Cortex of kidney (tissue), 1 donor: ENCODE measurements at places on chromosomes 4 and X.

- DNase-seq, result no peak
Observed at GRCh38 chrX:75623535-75623934, 100.7 kb upstream of the ZDHHC15 start.

- DNase-seq, result no peak
Observed at GRCh38 chr4:79253168-79253567, 72.7 kb downstream of the NAA11 start.

- no peak for DNase-seq
Observed at GRCh38 chrX:124010566-124010965, 49.1 kb downstream of the STAG2 start.

- no peak for DNase-seq
Observed at GRCh38 chrX:40176351-40177116, 78.8 kb upstream of the BCOR start.

GRCh38 chrX:113330416-113330815, 489.8 kb upstream of the AMOT start:
- DNase-seq, result no peak

DNA sequence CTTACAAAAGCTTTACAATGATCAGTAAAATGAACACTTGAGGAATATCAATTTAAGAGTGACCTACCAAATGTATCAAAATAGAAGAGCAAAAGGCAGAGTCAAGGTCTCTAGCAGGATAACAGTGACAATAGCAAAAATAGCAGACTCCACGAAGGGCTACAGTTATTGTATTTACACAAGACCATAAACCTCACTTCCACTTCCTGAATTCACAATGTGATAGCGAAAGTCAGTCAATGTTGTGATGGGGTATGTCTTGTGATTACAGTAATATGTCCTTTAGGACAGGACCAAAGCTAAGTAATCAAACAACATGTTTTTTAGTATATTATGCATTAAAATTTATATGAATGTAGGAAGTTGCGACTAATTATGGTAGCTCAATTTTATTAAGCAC, 139.6 kb downstream of the IQCM start:
- no peak for DNase-seq

GRCh38 chr4:39616651-39617050, 22.0 kb downstream of the SMIM14 start:
- no peak for DNase-seq

- no peak for DNase-seq
Observed at GRCh38 chrX:18649498-18649951, 22.4 kb downstream of the RS1 start.

DNA sequence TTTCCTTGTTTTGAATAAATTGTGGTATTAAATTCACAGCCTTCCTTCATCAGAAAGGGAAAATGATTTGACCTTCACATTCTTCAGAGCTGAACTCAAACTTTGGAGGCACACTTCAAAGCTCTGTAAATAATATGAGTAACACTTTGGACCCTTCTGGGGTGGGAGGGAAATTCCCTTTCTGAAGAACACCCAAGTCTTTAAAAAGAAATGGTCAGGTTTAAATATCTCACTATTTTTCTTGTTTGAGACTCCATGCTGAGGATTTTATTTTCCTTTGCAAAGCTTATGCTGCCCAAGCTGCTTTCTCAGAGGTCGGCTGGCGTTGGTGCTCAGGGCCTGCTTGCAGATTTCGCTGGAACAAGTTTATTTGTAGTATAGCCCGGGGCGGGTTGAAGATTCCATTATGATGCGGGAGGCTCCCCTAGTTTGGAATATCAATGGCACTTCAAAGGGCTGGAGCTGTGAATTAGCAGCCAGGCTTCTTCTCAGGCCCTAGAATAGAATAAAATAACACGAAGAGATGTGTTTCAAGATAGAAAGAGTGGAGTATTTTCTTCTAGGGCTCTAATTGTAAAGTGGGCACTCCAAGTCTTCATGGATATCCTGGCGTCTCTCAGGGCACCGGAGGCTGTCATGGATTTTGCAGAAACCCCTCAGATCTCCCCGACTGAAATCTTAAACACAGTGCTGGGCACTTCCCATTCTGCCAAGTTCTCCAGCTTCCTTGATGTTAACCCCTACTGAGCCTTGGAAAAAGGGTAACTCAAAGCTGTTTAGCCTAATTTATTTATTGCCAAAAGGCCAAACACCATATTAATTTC, 315.6 kb downstream of the GPAT3 start:
- no peak for DNase-seq

GRCh38 chr4:21801661-21802385, 146.7 kb downstream of the KCNIP4 start:
- DNase-seq, result no peak

- DNase-seq, result no peak
Observed at GRCh38 chr4:13142191-13142590, 341.9 kb downstream of the RAB28 start.

DNA sequence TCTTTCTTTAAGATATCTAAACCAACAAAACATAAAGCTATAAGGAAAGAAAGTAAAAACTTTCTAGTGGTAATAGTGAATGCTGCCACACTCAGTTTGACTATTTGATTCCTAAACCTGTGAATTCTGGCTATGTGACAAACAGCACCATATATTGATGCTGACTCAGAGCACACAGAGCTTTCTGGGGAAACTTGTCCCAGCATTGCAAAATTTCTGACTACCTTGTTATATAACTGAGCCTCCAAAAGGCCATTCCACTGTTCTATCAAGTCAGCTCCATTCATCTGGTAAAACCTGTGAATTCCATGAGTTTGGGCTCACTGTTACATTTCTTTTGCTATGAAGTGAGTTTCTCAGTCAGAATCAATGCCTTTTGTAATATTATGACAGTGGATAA, 1229.7 kb downstream of the PCDH18 start:
- DNase-seq, result no peak

DNA sequence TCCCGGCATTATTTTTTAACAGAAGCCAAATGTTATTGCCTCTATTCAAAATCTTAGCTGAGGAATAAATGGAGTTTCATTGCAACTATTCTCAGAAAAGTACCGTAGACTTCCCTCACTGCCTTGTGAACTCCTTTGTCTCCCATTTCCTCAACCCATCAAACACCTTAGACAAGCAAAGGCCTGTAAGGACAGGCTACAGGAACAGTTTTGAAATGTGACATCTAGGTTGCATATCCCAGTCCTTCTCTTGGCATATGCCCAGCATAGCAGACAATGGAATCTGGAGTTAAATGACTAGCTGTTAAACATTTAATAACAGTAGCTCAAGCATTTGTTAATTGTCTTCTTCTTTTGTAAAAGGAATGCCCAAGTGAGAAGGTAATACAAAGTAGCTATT, 1371.7 kb downstream of the STIM2 start:
- DNase-seq, result no peak

- no peak for DNase-seq
Observed at GRCh38 chrX:2523911-2524310, 23.1 kb upstream of the DHRSX start.

DNA sequence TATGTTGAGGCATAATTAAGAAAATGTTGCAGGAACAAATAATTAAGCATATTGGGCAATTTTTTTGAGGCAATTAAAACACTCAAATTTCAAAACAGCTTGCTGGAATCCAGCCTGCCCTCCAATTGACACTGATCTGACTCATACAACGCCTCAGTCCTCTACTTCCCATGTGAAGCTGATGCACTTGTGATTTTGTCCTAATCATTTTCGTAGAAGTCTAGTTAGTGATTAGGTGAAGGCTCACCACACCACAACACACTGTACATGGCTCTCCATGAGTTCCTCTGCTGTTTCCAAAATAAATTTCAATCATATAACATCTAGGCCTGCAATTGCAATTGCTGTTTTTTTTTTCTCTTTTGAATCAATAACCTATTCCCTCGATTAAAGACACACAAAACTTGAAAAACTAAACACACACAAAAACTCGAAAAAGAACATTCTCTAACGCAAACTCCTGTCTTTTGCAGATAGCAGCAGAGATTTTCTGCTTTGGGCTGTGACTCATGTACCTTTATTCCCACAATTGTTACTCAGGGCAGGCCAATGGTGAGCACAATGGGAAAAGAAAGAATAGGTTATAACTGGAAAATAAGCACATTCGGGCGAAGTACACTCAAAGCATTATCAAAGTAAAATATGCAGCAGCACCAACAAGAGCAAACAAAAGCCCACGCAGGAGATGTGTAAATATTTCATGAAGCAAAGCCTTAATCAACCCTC, 1.7 kb downstream of the GPRIN3 start:
- no peak for DNase-seq

GRCh38 chr4:1723131-1723801, 1.9 kb downstream of the TACC3 start:
- no peak for DNase-seq

GRCh38 chr4:180207921-180208320, 2035.3 kb upstream of the TENM3 start:
- no peak for DNase-seq

GRCh38 chr4:102819588-102820365, 7.6 kb downstream of the UBE2D3 start:
- no peak for DNase-seq

- no peak for DNase-seq
Observed at GRCh38 chrX:19017271-19017670, 33.4 kb upstream of the PHKA2 start.

DNA sequence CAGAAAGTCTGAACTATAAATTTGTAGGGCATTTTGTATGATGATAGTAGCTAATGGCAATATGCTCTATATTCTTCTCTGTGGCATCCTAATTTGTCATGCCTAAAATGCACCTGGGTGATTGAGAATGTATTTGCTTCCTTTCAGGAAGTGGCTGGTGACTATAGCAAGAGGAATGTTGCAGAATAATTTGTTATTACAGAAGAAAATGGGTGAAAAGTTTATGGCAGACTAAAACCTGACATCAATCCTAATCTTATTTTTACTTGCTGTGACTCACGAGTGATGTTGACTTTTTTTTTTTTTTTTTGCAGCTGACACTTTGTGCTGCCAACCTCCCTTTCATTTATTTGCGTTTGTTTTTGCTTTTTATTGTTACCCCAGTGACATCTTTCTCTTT, 141.1 kb downstream of the MSL3 start:
- DNase-seq, result no peak

GRCh38 chrX:118205421-118206395, 89.1 kb upstream of the KLHL13 start:
- DNase-seq, result no peak

- no peak for DNase-seq
Observed at GRCh38 chrX:97984641-97985040, 1100.9 kb downstream of the RPA4 start.

DNA sequence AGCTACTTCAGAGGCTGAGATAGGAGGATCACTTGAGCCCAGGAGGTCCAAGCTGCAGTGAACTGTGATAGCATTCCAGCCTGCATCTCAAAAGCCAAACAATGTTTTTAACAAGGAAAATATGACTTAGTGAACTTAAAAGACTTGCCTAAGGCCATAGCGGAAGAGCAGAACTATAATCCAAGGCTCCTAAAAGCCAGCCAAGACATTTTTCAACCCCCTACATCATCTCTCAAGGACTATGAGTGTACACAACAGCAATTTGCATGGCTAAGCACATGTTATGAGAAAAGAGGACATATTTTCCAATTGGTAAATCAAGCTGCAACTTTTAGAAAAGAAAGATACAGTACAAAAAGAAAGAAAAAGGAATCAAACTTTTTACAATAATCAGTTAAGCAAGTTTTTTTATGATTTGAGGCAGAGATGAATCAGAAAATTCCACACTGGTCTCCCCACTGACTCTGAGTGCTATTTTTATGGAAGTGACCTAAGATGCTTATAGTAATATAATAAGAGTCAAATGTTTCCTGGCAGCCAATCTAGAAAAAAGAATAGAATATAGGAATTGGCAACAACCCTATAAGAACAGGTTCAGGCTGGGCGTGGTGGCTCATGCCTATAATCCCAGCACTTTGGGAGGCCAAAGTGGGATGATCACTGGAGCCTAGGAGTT, 9.8 kb upstream of the ACOT9 start:
- no peak for DNase-seq

- no peak for DNase-seq
Observed at GRCh38 chrX:79270401-79270800, 96.7 kb downstream of the ITM2A start.

GRCh38 chr4:158670975-158671664, 567 bp downstream of the C4orf46 start:
- no peak for DNase-seq

GRCh38 chr4:114281164-114281960, 301.9 kb upstream of the ARSJ start:
- no peak for DNase-seq

- DNase-seq, result no peak
Observed at GRCh38 chr4:82293304-82293703, 80.5 kb downstream of the HNRNPD start.

DNA sequence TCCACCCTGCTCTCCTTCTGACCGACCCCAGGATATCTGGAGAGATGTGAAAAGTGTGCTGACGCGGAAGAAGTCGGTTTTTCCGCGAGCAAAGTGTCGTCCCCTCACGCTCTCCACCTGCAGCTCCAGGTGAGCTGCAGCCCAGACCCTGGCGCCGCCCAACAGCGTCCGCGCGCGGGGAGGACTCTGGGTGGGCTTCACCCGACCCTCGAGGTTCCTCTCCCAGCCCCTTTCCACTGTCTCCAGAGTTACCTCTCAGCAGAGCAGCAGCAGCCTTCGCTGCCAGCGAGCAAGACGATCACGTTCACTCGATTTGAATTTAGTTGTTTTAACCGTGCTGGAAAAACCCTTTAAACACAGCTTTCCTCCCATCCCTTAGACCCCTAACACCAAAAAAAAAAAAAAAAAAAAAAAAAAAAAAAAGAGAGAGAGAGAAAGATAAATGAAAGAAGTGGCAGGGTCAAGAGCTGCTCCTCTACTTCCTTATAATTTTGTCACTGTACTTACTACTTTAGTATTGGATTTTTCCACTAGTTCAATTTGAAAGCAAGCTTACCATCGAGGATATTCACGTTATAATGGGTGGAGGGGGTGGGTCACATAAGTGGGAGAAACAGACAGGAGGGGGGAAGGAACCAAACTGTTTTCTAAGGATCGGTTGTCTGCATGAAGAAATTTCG, 758 bp upstream of the NR3C2 start:
- no peak for DNase-seq

DNA sequence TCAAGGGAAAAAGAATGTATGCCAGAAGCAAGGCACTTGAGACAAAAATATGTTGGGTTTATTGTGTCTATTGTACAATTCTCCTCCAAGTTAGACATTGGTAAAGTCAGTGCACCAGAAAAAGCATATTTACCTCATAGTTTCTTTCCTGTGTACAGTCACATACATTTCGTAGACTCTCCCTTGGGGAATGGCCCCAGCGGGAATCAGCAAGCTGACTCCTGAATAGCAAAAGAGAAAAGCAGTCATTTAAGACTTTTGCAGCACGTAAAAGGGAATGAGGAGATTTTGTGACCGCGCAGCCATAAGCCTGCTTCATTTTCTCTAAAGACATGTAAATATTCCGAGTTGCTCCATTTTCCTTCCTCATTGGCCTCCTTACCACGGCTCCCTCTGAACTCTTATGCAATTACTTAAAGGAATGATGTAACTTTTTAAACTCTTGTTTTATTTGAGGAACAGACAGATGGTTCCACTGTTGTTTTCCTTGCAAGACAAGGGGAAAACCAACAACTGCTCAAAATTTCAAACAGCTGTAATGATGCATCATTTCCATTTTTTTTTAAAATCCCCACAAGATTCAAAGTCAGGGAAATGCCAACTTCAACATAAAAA, 332.7 kb downstream of the UNC5C start:
- no peak for DNase-seq

- no peak for DNase-seq
Observed at GRCh38 chrX:129629837-129630236, 24.9 kb downstream of the APLN start.

GRCh38 chr4:165383591-165384073, 4.8 kb downstream of the CPE start:
- no peak for DNase-seq

- no peak for DNase-seq
Observed at GRCh38 chr4:30723201-30723955, 3.2 kb downstream of the PCDH7 start.
